ENCODE measurements at places on chromosomes 1 and 21.

DNA sequence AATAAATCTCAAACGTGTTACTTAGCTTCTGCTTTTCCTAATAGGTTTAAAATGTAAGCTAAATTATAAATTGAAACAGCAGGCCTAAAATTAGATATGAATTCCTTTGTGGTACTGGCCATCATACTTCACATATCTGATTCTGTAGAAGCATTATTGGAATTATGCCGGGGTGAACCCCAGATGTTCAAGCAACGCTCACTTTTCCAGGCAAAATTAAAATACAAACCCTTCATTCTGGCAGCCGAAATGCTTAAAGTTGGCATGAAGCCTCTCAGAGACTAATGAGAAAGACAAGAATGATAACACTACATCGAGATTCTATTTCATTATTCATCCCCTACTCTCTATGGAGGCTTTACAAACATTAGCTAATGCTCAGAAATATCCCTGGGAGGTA, 1352.7 kb upstream of the ADGRL2 start:
- DNase-seq: no peak

GRCh38 chr1:155941845-155942531, 550 bp downstream of the RXFP4 start:
- no peak for DNase-seq

GRCh38 chr1:26971590-26971989, 11.3 kb upstream of the KDF1 start:
- DNase-seq: no peak

DNA sequence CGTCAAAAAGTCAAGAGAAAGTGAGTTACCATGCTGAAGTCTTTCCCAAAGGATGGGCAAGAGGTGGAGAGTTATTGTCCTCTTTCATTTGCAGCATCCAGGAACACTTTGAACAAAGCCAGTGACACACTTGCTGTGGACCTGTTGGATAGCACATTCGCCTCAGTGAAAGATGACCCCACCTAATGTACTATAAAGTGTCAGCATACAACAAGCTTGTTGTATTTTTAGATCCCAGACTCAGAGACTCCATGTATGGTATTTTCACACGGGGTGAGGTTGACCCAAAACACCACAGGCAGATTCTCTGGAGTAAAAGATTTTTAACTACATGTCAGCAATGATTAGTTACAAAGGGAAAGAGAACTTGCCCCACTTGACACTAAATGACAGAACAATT, 273.8 kb downstream of the PTBP2 start:
- no peak for DNase-seq

DNA sequence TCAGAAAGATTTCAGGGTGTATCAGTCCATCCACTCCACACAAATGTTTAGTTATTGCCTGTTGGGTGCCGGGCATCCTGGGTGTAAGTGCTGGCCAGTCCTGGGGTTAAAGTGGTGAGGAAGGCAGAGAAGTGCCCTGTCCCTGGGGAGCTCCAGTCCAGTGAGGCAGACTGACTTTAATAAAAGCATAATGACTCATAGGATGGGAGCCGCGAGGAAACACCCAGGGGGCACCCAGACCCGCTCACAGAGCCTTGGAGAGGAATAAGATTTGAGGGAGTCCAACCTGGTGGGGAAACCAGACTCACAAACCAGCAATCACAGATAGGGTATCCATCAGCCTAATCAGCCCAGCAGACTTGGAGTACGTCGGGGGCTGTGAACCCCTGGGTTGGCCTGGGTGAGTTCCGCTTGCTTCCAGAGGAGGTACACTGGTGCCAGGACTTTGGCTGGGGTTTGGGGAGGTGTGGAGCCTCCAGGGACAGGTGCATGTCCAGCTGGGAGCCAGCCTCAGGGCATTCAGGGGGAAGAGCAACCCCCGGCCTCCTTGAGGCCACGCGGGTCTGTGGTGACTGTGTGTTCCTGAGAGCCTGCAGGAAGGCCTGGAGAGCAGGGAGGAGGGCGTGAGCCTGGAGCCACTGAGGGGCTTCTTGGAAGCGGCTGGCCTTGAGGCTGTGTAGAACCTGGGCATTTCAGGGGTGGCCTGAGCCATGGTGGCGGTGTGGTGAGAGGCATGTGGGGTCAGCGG, 3.7 kb downstream of the PEAR1 start:
- no peak for DNase-seq

GRCh38 chr1:66177510-66177909, 356.4 kb upstream of the SGIP1 start:
- no peak for DNase-seq

GRCh38 chr1:218217040-218217439, 68.1 kb upstream of the RRP15 start:
- no peak for DNase-seq

DNA sequence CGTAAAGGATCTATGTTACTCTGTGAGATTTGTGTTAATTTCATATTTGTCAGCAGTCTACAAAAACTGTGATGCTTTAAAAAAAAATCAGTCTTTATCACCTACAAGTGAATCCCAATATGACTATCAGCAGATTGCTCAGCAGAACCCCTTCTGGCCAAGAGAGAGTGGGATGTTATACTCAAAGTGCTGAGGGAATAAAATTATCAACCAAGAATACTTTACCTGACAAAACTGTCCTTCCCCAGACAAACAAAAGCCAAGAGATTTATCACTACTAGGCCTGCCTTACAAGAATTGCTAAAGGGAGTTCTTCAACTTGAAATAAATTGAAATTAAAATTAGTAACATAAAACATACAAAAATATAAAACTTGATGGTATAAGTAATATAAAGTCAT, 105.2 kb downstream of the SLC35F3 start:
- no peak for DNase-seq
